ENCODE measurements at places on chromosomes 2 and 18. TPM values are rescaled to one million over a fixed set of nuclear protein-coding genes. Genes with fewer than 3 reads are reported as not detected.

FEV gene
- 3.9 TPM for total RNA-seq

LYPD1 gene
- total RNA-seq, result 0.28 TPM

TXNDC2 gene
- not detected for total RNA-seq

PROKR1 gene
- not detected for total RNA-seq

VAMP8 gene
- total RNA-seq, result 268 TPM

EMX1 gene
- 2.2 TPM for total RNA-seq

IL1B gene
- 7.3 TPM for total RNA-seq

IL18R1 gene
- total RNA-seq, result 3.0 TPM

CPLX4 gene
- total RNA-seq, result not detected

TSPYL6 gene
- total RNA-seq, result not detected

SPAG16 gene
- 21.0 TPM for total RNA-seq

RAB17 gene
- 51.3 TPM for total RNA-seq

CPO gene
- total RNA-seq, result not detected

GPR155 gene
- total RNA-seq, result 2.3 TPM

KIF5C gene
- total RNA-seq, result 2.7 TPM

DYNAP gene
- not detected for total RNA-seq

PSMA8 gene
- total RNA-seq, result not detected

PLCD4 gene
- total RNA-seq, result 3.8 TPM

CYP1B1 gene
- total RNA-seq, result 4.3 TPM

HIBCH gene
- 66.1 TPM for total RNA-seq

ALLC gene
- not detected for total RNA-seq

GCG gene
- total RNA-seq, result 55.9 TPM

MAP3K19 gene
- total RNA-seq, result not detected

SS18 gene
- 47.6 TPM for total RNA-seq

TNFAIP6 gene
- total RNA-seq, result 0.25 TPM

LRATD1 gene
- 160 TPM for total RNA-seq

NCKAP5 gene
- total RNA-seq, result 5.8 TPM

All from left colon (tissue), 2 donors.